ENCODE measurements at places on chromosomes 2 and 18. TPM values are rescaled to one million over a fixed set of nuclear protein-coding genes. Genes with fewer than 3 reads are reported as not detected.

The HOXD1 gene
- total RNA-seq = 0.39 TPM

The SPEG gene
- total RNA-seq = 32.7 TPM

The UGT1A3 gene
- not detected for total RNA-seq

The STRN gene
- total RNA-seq = 15.4 TPM

The PROKR1 gene
- total RNA-seq = not detected

The CDH2 gene
- total RNA-seq = 35.8 TPM

The LCT gene
- total RNA-seq = not detected

The SH3RF3 gene
- 4.3 TPM for total RNA-seq

The DSG1 gene
- not detected for total RNA-seq
